Renal cortical epithelial cell (primary cell): ENCODE measurements at places on chromosomes 11 and 22.
A peak's percentile ranks its signal among the peaks of the same experiment; 100 is the strongest.

GRCh38 chr11:7448201-7448600 lies 37.1 kb upstream of the OLFML1 start:
- DNase-seq: no peak

DNA sequence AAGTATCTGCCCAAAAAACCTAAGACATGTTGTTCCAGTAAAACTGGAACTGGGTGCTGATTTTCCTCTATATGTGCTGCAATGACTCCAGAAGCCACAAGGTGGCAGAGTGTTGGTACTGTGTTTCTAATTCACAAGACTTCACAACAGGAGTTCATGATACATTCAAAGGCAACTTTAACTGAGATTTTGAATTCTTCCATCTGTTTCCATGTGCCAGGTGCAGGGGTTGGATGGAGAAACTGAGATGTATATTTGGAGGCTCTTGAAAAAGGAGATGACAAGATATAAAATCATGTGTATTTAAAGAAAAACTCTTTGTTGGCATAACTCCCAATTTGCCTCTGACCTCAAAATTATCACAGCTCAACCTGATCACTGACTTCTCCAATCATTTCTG lies 1098.6 kb upstream of the CCDC90B start:
- DNase-seq: peak; percentile 55

- DNase-seq: no peak
Measured at GRCh38 chr22:50422961-50423815, 51.6 kb downstream of the SBF1 start.

DNA sequence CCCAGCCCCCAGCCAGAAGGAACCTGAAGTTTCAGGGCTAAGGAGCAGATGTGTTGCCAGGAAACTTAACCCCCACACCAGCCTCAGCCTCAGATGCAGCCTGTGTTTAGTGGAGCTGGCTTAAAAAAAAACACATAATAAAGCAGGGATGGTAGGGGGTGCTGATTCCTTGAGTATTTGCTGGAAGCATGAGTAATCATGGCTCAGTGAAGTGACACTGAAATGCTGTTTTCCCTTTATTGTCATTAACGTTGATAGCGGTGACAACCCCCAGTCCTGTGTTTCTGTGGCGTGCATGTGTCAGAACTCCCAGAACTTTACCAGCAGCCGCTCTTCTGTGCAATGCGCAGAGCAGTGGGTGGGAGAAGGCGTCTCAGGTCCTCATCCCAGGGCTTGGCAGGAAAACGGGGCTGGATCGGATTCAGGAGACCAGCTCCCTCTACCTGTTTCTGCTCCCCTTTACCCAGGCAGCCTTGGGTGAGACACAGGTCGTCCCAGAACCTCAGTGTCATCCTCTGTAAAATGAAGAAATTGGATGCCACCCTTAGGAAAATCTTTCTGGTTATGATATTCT lies 1282.1 kb downstream of the TBC1D22A start:
- no peak for DNase-seq

DNA sequence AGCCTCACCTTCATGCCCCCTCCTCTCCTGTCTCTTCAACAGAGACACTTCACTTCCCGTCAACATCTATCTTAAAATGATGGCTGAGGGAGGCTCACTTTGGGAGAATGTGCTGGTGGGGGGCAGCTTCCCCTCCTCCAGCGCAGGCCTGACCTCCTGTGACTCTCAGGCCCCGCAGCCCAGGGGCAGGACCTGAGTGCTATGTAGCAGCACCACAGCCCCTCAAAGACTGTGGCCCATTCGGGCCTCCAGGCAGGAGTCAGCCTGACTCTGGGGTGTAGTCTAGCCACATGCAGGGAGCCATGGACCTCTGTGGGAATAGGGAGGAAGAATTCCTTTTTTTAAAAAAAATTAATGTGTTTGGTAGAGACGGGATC lies 43.7 kb downstream of the DKK3 start:
- DNase-seq: no peak

DNA sequence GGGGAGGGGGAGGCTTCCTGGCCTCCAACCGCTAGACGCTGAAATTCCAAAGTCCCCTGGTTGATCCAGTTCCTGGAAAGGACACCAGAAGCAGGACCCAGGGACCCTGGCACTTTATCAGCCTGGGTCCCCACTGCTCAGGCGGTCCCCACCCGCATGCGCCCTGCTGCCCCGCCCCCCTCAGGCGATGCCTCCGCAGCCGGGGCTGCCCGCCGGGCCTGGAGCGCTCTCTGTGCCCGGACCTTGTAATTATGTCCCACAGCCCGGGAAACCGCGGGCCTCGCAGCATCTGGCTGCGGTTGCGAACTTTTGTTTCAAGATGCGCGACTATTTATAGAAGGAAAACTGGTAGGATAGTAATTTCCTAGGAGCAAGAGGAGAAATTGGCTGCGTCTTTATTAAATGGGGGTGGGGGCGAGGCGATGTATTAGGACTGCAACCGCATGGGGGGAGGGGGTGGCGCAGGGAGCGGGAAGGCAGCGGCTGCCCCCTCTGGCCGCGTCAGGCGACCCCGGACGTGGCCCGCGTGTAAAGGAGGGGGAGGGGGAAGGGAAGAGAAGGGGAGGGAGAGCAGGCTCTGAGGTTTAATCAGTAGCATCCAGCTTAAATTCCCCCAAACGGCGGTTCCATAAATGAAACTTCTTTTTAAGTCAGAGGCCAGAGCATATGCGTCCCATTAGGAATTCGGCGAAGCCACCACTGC lies 6.1 kb downstream of the WNT7B start:
- DNase-seq: no peak

GRCh38 chr11:66951927-66952337 lies 6.3 kb downstream of the PC start:
- DNase-seq: no peak

DNA sequence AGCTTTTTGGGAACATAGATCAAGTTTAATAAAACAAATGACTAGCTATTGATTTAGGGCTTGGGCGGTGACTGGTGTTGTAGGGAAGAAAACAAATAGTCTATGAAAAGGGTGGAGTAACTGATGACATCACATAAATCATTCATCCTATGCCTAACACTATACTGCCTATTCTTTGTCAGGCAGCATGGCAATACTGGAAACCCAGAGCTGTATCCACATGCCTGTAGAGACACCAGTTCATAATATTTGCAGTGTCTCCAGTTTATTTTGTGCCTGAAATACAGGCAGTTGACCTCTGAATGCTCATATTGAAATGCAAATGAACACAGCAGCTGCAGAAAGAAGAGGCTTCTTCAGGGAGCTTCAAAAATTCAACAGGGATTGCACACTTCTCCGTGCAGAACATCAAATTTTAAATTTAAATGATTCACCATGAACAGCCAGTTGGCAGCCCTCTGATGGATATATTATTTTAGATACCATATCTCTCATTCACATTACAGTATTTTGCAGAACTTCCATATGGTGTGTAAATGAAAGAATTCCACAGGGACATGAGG lies 283.1 kb upstream of the CTSC start:
- DNase-seq: no peak

DNA sequence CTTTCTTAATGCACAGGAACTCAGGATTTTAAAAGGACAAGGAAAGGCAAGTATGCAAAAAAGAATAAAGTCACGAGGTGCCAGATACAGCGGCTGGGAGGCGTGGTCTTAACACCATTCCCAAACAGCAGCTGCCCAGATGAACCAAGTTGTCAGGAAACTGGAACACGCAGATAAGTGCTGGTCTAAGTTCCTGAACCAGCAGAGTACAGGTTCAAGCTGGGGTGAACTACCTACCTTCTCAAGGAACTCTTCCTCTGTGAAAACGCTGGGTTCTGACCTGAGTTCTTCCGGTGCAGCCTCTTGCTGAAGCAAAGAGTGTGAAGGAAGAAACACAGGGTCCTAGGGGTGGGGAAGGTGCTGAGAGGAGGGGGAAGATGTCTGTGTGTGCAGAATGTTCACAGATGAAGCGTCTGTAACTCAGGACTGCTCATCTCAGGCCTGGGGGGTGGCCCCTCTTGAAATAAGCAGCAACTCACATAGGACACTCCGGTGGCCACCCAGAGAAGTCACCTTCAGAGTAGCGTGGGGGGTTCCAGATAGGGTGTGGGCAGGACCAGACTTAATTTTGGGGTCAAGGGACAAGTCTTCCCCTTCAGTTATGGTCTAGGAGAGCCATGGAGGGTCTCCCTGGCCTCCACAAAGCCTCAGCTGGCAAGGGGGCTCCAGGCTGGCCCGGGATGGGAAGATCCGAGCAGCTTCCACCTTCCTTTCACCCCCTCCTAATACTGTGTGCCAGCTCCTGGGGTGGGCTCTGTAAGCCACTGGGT lies 3.2 kb downstream of the TPST2 start:
- no peak for DNase-seq

GRCh38 chr11:2085251-2086066 lies 53.7 kb downstream of the IGF2 start:
- DNase-seq: no peak

- DNase-seq: peak; percentile 45
Measured at GRCh38 chr11:4048340-4048739, 46.3 kb upstream of the RRM1 start.
